Lung (tissue), 17 donors: ENCODE measurements at places on chromosomes 2 and 18. TPM values are rescaled to one million over a fixed set of nuclear protein-coding genes. Genes with fewer than 3 reads are reported as not detected.

RETREG2 gene
- total RNA-seq = 80.6 TPM

ABCG8 gene
- total RNA-seq = 0.80 TPM

TSPYL6 gene
- not detected for total RNA-seq

MAP2 gene
- 18.7 TPM for total RNA-seq

LBX2 gene
- 0.63 TPM for total RNA-seq

RNF144A gene
- total RNA-seq = 25.3 TPM

SRD5A2 gene
- 5.3 TPM for total RNA-seq

BIRC6 gene
- total RNA-seq = 80.7 TPM

CAPN14 gene
- total RNA-seq = 0.26 TPM

CRYGB gene
- total RNA-seq = not detected

SEC11C gene
- 103 TPM for total RNA-seq

UCN gene
- total RNA-seq = 2.0 TPM

LRRTM4 gene
- total RNA-seq = 1.2 TPM

CPLX4 gene
- total RNA-seq = not detected

FHOD3 gene
- total RNA-seq = 4.4 TPM

SKOR2 gene
- total RNA-seq = not detected

CRYBA2 gene
- not detected for total RNA-seq

CTAGE1 gene
- not detected for total RNA-seq

ARL6IP6 gene
- 13.2 TPM for total RNA-seq

RTP5 gene
- not detected for total RNA-seq

ABCB11 gene
- total RNA-seq = 0.37 TPM

EVX2 gene
- total RNA-seq = not detected

PRSS56 gene
- total RNA-seq = not detected

KLHL30 gene
- 0.57 TPM for total RNA-seq

FBXO48 gene
- 1.3 TPM for total RNA-seq

GALNT1 gene
- 61.4 TPM for total RNA-seq

DSC3 gene
- total RNA-seq = 1.3 TPM

KLHL14 gene
- total RNA-seq = 2.2 TPM

TCF4 gene
- 356 TPM for total RNA-seq

SPDYA gene
- total RNA-seq = 6.9 TPM

MDH1B gene
- 10.9 TPM for total RNA-seq

RAB11FIP5 gene
- 11.0 TPM for total RNA-seq

SERPINB4 gene
- not detected for total RNA-seq

MAP3K19 gene
- 21.1 TPM for total RNA-seq

KRTCAP3 gene
- 37.9 TPM for total RNA-seq

CNRIP1 gene
- 13.6 TPM for total RNA-seq

ITGA4 gene
- 71.0 TPM for total RNA-seq

IL1F10 gene
- not detected for total RNA-seq

SLC9A4 gene
- not detected for total RNA-seq

LNPK gene
- 27.6 TPM for total RNA-seq

SCG2 gene
- 3.5 TPM for total RNA-seq

MC5R gene
- total RNA-seq = not detected

BBS5 gene
- total RNA-seq = 12.5 TPM

NLRC4 gene
- total RNA-seq = 15.3 TPM

SERPINB12 gene
- total RNA-seq = not detected

NPC1 gene
- total RNA-seq = 97.7 TPM

UGT1A9 gene
- not detected for total RNA-seq

NT5DC4 gene
- total RNA-seq = 0.83 TPM

EGR4 gene
- not detected for total RNA-seq

SLC9A2 gene
- 0.52 TPM for total RNA-seq

CLASP1 gene
- 128 TPM for total RNA-seq

CGREF1 gene
- total RNA-seq = 0.57 TPM

RGPD4 gene
- 0.15 TPM for total RNA-seq

FNDC4 gene
- total RNA-seq = 6.9 TPM

FEV gene
- not detected for total RNA-seq

ACKR3 gene
- total RNA-seq = 15.8 TPM

IL36B gene
- total RNA-seq = not detected

FRZB gene
- total RNA-seq = 7.4 TPM

CFAP53 gene
- total RNA-seq = 7.1 TPM

HAT1 gene
- 48.4 TPM for total RNA-seq
